ENCODE measurements at places on chromosomes 6 and 20.
A peak's percentile ranks its signal among the peaks of the same experiment; 100 is the strongest.

DNA sequence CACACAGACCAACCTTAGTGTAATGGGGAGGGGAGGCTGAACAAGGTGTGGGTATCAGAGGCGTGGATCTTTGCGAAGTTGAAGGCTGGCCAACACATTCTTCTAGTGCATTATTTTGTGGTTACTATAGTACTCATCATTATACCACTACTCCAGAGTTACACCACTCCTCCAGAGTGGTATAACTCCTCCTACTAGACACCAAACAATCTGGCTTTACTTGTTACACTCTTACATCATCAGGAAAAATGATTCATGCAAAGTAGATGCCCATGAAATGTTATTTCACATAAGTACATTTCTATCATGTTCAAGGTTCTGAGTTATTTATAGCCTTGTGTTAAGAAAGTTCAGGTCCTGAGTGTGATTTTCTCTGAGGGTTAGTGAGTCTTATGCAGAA, 443.1 kb upstream of the OPRM1 start:
- no peak for DNase-seq

GRCh38 chr6:51184046-51184445, 365.4 kb downstream of the TFAP2B start:
- no peak for DNase-seq

DNA sequence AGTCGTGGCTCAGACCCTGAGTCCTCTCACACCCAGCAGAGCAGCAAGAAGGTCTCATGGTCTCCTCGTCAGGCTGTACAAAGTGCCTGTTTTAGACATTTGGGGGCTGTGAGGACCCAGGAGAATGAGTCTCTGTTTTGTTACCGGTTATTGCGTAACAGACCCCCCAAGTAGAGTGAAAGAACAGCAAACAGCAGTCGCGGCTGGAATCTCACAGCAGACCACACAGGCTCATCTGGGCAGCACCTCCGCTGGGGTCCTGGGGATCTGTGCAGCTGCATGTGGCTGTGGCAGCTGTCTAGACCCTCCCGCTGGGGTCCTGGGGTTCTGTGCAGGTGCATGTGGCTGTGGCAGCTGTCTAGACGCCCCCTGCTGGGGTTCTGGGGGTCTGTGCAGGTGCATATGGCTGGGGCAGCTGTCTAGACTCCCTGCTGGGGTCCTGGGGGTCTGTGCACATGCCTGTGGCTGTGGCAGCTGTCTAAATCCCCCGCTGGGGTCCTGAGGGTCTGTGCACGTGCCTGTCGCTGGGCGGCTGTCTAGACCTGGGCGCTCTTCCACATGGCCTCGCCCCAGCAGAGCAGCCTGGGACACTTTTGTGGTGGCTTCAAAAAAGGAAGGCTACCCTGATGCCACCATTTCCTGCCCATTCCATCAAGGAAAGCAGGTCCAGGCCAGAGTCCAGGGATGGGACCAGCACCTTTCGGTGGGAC, 24.7 kb downstream of the ENTPD6 start:
- no peak for DNase-seq

GRCh38 chr20:62280303-62280702, 22.5 kb upstream of the ADRM1 start:
- no peak for DNase-seq

- no peak for DNase-seq
Observed at GRCh38 chr6:98971303-98971702, 23.6 kb upstream of the FBXL4 start.

- no peak for DNase-seq
Observed at GRCh38 chr6:166526937-166527336, 59.5 kb downstream of the RAMACL start.

GRCh38 chr20:23189341-23189740, 103.2 kb upstream of the CD93 start:
- no peak for DNase-seq

- no peak for DNase-seq
Observed at GRCh38 chr20:46342451-46343347, 34.4 kb upstream of the CDH22 start.

DNA sequence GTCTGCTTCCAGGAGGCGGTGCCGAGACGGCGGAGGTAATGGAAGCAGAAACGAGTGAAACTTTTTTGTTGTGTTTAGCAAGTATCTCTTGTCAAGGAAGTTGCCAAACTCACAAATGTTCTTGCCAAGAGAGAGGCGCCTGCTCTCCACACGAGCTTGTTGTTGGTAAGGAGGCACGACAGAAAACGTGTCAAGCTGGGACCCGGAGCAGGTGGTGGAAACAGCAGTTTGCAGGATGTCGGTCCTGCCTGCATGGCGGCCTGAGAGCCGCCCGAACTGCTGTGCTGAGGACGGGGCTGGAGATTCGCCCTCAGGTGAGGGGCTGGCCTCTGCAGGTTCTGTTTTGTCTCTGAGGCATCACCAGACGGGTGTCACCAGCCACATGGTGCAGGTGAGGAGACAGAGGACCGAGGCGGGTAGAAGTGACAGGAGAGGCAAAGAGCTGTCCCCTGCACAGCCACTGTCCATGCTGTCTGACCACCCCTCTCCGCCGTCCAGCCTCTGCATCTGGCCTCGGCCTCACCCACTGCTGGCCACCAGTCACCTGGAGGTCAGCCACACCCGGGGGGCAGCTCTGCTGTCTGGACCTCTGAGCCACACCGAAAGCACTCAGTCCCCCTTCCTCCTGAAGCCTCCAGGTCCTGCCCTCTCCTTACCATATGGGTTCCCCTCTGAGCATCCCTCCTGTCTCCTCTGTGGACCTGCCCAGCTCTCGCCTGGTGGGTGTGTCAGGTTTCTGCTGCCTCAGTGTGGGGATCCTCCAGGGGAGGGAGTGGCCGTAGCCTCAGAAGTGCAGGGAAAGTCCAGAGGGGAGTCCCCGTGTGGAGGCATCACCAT, 261.5 kb downstream of the TAF4 start:
- DNase-seq: no peak

GRCh38 chr6:26600759-26601158, 4.0 kb downstream of the ABT1 start:
- no peak for DNase-seq

- no peak for DNase-seq
Observed at GRCh38 chr6:168355716-168356522, 36.3 kb upstream of the DACT2 start.

GRCh38 chr6:80158478-80158989, 52.1 kb downstream of the BCKDHB start:
- no peak for DNase-seq

DNA sequence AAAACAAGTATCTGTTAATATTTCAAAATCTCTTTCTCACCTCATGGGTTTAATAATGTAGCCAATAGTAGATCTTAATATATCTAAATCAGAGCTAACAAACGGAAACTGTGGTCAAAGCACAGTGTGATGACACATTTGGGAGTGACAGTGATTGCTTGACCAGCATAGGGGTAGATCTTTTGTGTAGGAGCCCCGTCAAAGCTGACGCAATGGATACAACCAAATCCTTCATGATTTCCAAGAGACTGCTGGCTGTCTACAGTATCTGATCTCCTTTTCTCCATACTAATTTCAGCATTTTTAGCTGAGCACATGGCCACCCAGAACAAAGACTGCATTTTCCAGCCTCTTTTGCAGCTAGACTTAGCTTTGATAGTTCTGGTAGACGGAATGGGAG, 299.3 kb upstream of the ECI2 start:
- no peak for DNase-seq

GRCh38 chr6:50826803-50827202, 8.1 kb downstream of the TFAP2B start:
- DNase-seq: no peak

DNA sequence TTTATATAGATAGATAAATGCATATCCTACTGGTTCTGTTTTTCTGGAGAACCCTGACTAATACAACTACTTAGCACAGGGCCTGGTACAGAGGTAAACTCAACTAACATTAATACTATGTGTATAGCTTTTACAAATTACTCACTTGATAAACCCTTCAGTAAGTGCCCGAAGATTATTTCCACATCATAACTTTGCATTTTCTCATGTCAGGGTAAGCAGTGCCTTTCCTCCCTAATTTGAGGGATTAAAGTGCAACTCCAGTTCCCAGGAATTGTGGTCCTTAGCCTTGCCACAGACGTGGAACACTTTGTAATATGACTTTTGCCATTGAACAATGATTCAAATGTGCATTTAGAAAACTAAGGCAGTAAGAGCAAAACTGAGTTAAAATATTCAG, 147.5 kb upstream of the SMLR1 start:
- DNase-seq: no peak

GRCh38 chr20:63285636-63286615, 7.1 kb upstream of the COL20A1 start:
- DNase-seq: no peak

GRCh38 chr6:16904957-16905356, 143.7 kb upstream of the ATXN1 start:
- DNase-seq: no peak

DNA sequence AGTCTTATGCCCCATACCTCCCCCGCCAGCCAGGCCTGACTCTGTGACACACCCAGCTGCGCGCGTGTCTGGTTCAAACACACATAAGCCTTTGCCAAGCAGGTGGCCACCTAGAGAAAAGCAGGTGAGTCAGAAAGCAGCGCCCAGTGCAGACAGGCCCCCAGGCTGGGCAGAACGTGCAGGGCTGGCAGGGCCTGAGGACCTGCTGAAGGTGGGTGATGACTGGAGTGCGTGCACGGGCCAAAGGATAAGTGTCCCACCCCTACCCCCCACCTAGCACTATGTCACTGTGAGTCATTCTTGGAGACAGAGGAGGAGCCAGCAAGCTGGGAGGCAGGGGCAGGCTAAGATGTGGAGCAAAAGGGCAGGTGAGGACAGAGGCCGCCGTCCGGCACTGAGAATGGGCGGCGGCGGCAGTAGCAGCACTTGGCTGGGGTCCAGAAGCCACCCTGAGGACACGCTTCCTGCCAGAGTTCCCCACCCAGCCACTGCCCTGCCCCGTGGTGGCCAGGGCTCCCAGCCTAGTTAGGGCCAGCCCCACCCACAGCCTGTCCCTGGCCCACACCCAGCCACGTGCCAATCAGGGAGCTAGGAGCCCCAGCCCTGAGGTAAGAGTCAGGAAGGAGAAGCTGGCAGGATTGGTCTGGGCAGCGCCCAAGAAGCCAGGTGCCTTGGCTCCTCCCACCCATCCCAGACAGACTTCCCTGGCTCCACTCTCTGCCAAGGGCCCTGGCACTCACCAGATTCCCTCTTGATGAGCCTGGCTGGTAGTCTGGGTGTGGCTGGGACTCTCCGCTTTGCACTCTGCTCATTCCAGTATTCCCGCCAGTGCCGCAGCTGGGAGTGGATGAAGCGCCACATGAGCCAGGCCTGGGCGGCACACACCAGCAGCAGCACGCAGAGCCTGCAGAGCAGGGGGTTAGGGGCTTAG, 72.7 kb downstream of the TRAM2 start:
- DNase-seq: no peak

DNA sequence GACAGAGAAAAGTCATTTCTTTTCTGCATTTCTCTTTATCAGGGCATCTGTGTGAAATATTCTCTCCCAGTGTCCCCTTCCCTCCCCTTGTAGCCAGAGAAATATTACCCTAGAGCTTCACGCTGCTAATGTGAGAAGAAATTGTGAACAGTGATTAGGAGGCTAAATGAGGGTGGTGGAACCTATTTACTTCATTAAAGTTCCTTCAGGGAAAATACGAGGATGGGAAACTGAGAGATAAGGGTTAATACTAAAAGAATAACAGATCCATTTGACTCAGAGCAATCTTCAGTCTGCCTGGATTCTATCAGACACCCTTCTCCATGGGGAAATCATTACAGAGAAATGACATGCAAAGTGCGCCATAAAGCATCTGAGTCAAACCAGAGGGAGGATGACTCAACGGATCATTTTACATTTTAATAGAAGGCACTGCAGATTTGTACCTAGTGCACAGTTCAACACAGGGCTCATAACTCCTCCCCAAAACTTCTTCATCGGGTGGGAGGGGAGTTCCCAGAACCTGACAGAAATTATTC, 131.3 kb downstream of the GJA10 start:
- DNase-seq: peak; percentile 24

DNA sequence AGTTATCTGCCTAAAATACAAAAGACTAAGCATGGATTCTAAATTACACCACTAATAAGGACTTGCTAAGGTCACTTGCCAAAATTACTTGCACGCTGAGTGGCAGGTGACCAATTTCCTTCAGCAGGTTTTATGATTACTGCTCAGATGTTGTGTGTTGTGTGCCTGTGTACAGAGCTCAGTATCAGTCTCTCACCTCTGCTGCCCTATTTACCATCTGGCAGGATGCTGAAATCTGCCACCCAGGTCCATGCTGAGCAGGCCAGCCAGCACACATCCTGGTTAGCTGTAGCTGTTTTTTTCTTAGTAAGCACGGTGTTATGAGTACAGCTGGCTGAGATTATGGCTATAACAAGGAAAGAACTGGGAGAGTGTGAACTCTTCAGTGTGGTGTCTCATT, 34.0 kb downstream of the ELOVL4 start:
- DNase-seq: no peak

DNA sequence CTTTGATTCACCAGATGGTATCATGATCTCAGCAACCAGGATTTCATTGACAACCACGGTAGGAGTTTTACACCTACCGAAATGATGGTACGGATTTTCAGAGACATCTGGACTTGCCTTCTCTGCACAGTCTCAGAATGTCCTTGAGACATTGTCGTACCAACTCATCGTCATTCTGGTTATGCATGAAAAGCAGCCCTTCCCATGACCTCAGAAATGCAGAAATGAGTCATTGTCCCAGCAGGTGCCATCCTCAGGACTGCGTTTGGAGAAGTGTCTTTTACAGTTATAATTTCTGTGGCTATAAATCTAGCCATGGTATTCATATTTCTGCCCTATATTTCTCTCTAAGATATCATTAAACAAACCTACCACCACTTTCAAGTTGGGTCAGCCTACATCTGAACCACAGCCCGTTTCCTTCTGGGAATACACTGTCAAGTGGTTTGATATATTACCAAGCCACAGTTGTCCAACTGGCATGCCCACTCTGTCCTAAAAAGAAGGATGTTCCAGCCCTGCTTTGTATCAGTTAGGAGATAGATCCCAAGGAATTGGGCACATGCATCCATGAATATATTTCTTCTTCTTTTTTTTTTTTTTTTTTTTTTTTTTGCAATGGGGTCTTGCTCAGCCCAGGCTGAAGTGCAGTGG, 7.5 kb upstream of the BFSP1 start:
- no peak for DNase-seq
